ENCODE measurements at places on chromosomes 3 and 15.

DNA sequence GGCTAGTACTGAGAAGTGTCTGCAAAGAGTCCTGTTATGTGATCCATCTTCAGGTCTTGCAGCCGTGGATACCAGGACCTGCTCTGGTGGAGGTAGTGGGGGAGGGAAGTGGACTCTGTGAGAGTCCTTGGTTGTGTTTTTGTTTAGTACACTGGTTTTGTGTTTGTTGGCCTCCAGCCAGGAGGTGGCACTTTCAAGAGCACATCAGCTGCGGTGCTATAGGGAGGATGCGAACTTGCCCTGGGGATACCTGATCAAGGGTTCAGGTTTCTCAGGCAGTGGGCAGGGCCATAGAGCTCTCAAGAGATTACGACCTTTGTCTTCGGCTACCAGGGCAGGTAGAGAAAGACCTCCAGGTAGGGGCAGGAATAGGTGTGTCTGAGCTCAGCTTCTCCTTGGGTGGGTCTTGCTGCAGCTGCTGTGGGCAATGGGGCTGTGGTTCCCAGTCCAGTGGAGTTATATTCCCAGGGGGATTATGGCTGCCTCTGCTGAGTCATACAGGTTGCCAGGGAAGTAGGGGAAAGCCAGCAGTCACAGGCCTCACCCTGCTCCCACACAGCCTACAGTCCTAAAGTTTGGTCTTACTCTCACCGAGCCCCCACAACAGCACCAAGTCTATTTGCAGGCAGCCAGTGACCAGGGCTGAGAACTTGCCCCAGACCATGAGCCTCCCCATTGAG is 132.8 kb upstream of the NPHP3 start:
- no peaks in the 10 kb centered on the region for H3K4me1 ChIP-seq
- DNase-seq: no peak
- H3K27ac ChIP-seq: no peak overlapping the region
- H3K4me3 ChIP-seq: no peak overlapping the region
- no peaks in the 10 kb centered on the region for H3K36me3 ChIP-seq

- H3K27ac ChIP-seq: no peak overlapping the region
- no peak for DNase-seq
Observed at GRCh38 chr3:167728176-167728575, 6.5 kb downstream of the PDCD10 start.

- H3K27ac ChIP-seq: no peak overlapping the region
- no peak for DNase-seq
- no peak overlapping the region for H3K4me3 ChIP-seq
Observed at GRCh38 chr15:75594276-75594675, 15.2 kb upstream of the PTPN9 start.

DNA sequence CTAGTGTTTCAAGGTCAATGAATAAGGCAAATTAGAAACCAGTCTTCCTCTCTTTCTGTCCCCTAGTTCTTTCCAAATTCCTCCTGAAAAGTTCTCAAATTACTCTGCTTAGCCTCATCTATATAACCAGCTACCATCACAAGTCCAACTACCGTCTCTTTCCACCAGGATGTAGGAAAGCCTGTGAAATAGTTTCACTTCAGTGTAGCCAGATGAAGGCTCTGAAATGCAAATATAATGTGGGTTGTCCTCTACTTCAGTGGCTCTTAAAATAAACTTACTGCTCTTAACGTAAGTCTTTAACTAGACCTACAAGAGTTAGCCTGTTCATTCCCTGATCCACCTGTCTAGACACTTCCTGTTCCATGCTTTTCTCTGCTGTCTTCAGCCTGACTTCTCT is 827.7 kb downstream of the ROBO1 start:
- no peaks in the 10 kb centered on the region for H3K36me3 ChIP-seq
- no peak overlapping the region for H3K4me3 ChIP-seq
- H3K27me3 ChIP-seq: no peaks in the 10 kb centered on the region
- H3K27ac ChIP-seq: no peak overlapping the region
- DNase-seq: no peak
- H3K4me1 ChIP-seq: no peaks in the 10 kb centered on the region

DNA sequence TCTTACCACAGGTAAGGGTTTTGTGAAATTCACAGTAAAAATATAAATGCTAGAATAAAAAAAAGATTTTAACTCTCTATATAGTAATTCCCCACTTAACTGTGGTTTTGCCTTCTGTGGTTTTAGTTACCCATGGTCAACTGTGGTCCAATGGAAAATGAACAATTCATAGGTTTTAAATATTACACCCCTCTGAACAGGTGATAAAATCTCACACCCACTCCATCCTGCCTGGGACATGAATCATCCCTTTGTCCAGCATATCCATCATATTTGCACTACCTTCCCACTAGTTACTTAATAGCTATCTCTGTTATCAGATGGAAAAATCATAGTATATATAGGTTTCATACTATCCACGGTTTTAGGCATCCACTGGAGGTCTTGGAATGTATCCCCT is 49.2 kb downstream of the HDGFL3 start:
- no peak overlapping the region for H3K27ac ChIP-seq
- no peaks in the 10 kb centered on the region for H3K36me3 ChIP-seq
- peaks cover 7% of the 10 kb centered on the region for H3K27me3 ChIP-seq
- peaks cover 3% of the 10 kb centered on the region for H3K4me1 ChIP-seq

GRCh38 chr3:58627570-58627885 is 39.0 kb downstream of the FAM3D start:
- no peak for DNase-seq
- no peak overlapping the region for H3K4me3 ChIP-seq
- no peaks in the 10 kb centered on the region for H3K36me3 ChIP-seq

GRCh38 chr3:127588806-127589577 is 1.5 kb downstream of the TPRA1 start:
- no peaks in the 10 kb centered on the region for H3K36me3 ChIP-seq
- no peaks in the 10 kb centered on the region for H3K27me3 ChIP-seq
- no peak for DNase-seq
- peaks cover 26% of the 10 kb centered on the region for H3K4me1 ChIP-seq
- H3K27ac ChIP-seq: no peak overlapping the region
- H3K4me3 ChIP-seq: peak overlapping the region; percentile 84

- no peaks in the 10 kb centered on the region for H3K36me3 ChIP-seq
- H3K4me3 ChIP-seq: no peak overlapping the region
- no peaks in the 10 kb centered on the region for H3K4me1 ChIP-seq
- peaks cover 3% of the 10 kb centered on the region for H3K27me3 ChIP-seq
- no peak for DNase-seq
Observed at GRCh38 chr15:50820808-50821382, 55.4 kb upstream of the SPPL2A start.

Measured in memory B cell (primary cell).